ENCODE measurements at places on chromosomes 7 and 10.

GRCh38 chr10:99983280-99983988, 26.3 kb downstream of the DNMBP start:
- DNase-seq, result no peak

DNA sequence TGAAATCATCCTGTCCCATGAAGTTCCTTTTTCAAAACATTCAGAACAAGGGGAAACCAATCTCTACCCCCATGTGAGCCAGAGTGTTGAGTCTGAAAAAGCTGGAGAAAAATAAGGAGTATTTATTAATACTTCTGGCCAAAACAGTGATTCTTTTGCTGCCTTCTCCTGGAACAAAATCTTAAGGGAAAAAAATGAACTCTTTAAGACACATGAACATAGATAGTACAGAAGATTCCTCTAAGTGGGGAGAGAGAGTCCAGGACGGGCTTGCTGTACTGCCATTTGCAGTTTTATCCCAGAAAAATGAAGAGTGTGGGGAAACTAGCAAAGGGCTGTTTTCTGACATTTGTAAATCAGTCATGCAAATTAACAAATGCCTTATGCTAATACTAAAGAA, 173.4 kb upstream of the CELF2 start:
- DNase-seq, result no peak

- no peak for DNase-seq
These were observed 421.0 kb downstream of the THSD7A start for GRCh38 chr7:11410656-11411644.

DNA sequence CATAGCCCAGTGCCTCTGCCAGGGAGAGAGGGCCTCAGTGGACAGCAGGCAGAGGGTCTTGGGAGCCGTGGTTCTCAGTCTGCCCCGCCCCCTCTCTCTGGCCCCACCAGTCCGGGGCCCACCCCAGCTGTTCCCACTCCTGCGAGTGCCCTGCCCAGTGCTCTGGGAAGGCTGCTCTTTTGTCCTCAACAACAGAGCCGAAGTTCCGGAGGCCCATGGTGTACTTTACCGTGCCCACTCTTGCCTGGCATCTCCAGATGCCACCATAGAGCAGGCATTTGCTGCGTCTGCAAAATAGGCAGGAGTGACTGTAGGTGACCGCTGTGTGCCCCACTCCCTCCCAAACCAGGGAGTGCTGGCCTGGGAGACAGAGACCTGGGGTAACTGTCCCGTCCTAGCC, 29.3 kb upstream of the PCBD1 start:
- DNase-seq, result no peak

- no peak for DNase-seq
These were observed 19.4 kb upstream of the TNS3 start for GRCh38 chr7:47601119-47601880.

DNA sequence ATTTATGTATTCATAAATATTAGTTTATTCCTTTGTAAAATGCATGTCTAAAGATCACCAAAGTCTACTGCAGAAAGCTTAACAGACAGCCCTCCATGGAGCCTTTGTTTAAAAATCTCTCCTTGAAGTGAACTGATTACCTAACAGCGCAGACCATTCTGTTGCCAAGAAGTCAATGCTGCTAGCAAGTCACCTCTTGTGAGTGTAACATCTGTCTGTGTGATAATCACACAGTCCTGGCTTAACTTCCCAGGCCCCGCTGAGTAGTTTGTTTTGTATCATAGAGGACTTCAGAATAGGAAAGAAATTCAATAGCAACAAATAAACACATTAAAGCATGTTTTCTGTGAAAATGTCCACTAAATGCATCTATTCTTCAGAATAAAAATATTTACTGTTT, 435.3 kb upstream of the IGFBP3 start:
- no peak for DNase-seq

DNA sequence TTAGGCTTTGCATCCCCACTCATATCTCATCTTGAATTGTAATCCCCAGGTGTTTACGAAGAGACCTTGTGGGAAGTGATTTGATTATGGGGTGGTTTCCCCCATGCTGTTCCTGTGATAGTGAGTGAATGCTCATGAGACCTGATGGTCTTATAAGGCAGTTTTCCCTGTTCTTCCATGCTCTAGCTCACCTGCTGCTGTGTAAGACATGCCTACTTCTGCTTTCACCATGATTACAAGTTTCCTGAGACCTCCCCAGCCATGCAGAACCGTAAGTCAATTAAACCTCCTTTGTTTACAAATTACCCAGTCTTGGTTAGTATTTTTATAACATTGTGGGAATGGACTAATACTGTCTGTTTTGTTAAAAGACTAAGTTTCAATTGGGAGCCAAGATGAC, 35.3 kb upstream of the ZNF92 start:
- DNase-seq, result no peak

GRCh38 chr10:97718659-97719142, 5.2 kb downstream of the MARVELD1 start:
- no peak for DNase-seq

All from AG09319 (cell line).